GM06990 (cell line): ENCODE measurements at places on chromosomes 3 and 15.

DNA sequence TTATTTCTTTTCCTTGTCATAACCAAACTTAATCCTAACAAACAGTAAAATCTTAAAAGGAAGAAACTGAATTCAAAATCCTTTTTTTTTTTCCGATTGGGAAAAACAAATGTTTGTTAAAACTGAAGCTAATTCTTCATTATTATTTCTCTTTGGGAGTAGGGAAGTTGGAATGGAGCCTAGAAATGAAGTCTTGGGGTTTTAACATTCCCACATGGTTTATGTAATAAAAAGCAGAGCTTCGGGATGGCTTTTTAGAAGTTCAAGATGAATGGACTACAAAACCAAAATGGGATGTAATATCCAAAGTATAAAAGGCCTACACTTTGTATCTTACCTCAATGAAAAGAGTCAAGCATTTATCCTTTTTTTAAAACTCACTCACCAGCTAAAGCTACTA, 189.0 kb upstream of the TMC3 start:
- DNase-seq, result no peak

GRCh38 chr3:122621112-122621511, 43.7 kb downstream of the PARP15 start:
- peak; percentile 41 for DNase-seq

DNA sequence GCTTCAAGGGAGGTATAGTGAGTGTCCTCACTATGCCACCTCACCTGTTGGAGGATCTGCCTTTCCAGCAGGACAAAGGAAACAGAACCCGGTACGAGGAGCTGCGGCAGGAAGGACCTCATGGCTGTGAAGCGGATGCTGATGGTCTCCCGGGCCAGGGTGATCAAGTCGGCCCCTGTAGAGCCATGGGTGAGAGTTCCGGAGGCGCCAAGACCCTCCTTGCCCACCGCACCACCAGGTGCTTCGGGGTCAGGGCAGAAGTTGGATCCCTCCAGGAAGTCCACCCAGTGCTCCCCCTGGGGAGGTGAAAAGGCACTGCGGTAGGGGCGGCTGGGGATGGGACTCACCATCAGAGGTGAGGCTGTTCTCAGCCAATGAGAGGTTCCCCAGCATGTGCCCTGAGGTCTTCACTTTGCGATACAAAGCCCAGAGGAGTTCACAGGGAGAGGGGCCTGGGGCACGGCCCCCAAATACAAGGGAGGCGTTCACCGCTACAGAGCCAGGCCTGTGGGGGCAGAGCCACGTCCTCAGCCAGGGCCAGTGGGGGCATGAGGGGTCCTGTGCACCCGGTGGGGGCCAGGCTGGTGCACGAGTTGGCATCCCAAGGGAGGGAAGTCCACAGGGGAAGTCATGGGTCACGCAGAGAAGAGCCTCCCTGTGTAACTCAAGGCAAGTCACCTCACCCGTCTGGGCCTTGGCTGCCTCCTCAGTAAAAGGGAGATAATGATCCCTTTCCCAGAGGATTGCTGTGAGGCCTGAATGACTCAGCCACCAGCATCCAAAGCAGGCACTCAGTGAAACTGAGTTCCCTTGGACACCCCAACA, 27.7 kb downstream of the C15orf39 start:
- DNase-seq, result no peak

DNA sequence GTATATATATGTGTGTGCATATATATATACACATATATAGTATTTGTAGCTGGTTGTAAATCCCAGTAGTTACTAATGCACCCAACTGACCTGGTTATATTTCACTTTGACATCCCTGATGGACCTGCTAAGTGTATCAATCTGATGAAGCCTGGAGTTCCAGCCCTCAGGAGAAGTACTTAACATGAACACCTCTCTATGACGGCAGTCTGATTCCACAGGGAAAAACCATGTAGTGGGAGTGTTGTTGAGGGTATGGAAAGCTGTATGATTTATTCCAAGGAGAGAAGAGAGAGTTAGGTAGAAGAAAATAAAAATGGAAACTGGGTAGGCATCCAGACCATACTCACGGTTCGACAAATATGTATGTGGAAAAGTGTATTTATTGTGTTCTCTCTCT, 531.2 kb upstream of the SEMA6D start:
- DNase-seq, result no peak

- DNase-seq, result no peak
Measured at GRCh38 chr3:45545476-45545875, 49.1 kb upstream of the LIMD1 start.

DNA sequence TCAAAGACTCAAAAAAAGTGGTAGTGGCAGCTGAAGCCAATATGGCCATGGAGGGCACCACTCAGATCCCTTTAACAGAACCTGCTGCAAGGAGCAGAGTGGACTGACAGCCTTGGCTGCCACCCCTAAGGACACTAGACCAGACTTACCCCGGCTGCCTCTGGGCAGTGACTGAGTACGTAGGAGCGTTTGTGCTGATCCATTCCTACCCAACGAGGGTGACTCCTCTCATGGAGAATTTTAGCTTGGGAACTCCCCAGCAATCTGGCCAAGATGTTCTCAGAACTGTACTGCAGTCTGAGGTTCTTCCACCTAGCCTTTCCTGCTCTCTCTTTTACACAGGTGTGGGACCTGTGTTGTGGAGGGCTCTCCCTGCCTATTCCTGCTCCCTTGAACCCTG, 22.1 kb downstream of the CLEC3B start:
- DNase-seq, result no peak
